SHP77 treated with DMSO at 0.1 percent for 48 hours (cell line): ENCODE measurements at places on chromosomes 5 and 9.

- DNase-seq = no peak
These were observed 319.2 kb upstream of the PANK3 start for GRCh38 chr5:168898247-168898911.

DNA sequence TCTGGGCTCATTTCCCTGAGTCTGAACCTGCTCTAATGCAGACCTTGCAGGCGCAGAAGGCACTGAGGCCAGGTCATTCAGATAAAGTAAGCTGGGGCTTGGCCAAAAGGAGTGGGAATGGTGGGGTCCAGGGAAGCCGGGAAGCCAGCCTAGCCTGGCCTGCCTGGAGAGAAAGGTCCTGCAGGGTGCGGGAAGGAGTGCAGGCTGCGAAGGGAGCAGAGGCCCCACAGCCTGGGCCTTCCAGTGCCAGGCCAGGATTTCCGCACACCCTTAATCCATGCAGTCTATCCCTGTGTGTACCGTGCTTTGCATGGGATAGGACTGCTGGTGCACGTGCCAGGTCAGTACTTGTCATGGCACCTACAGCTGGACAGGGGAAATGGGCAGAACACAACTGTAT, 3.6 kb upstream of the STING1 start:
- DNase-seq = no peak

DNA sequence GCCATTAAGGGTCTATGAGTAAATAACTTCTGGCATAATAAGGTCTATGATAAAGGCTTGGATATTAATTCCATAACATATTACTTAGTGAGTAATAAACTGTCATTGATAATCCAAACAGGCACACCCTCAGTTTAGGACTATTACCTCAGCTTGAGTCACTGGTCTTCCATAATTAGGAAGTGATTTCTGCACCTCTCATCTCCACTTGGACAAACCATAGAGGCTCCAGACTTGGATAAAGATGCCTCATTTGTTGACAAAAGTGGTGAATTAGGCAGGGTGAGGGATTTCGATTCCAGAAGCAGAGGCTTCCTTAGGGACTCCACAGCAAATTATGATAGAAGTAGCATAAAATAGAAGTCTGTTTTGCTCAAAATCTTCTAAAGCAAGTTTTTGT, 127.5 kb upstream of the MTAP start:
- no peak for DNase-seq

- no peak for DNase-seq
These were observed 88.9 kb downstream of the PCSK5 start for GRCh38 chr9:75979362-75979761.

GRCh38 chr5:140185409-140185808, 10.4 kb downstream of the CYSTM1 start:
- no peak for DNase-seq

DNA sequence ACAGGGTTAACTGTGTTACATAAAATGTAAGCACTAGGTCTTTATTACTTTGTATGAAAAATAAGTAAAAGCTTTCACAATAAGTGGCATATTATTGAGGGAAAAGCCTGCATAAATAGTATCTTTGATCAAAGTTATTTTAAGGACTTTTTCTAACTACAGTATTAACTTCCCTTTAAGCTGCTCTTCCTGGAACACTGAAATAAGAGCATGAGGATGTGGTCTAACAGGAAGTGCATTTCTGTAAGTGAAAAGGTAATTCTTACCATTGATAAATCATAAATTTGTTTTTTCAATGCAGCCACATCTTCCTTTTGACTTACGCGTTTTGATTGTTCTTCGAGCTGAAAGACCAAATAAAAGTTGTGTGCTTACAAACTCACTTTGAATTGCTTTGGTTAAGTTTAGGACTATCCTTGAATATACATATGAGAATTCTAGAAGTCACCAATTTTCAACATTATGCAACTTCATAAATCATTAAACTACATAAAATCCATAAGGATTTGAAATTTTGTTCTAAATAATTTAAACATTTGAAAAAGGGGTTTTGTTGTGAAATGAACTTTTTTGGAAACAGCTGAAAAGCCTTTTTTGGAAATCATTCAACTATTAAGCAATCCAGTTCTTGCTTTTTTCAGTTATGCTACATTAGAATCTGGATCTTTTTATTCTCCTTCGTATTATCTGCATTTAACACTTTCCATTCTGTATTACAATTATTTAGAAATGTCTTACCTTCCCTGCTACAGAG, 50.6 kb downstream of the RASEF start:
- no peak for DNase-seq

- DNase-seq = no peak
These were observed 69.3 kb upstream of the NIPAL4 start for GRCh38 chr5:157390551-157391297.
